ENCODE measurements at places on chromosomes 6 and 20.

- DNase-seq, result no peak
Observed at GRCh38 chr6:131917318-131917717, 33.9 kb downstream of the CCN2 start.

GRCh38 chr6:69820018-69820417 is 23.2 kb upstream of the LMBRD1 start:
- DNase-seq, result no peak

- no peak for DNase-seq
Observed at GRCh38 chr20:7850775-7851490, 89.3 kb downstream of the HAO1 start.

GRCh38 chr6:129638055-129638684 is 71.8 kb downstream of the ARHGAP18 start:
- DNase-seq, result no peak

- no peak for DNase-seq
Observed at GRCh38 chr20:37229357-37229756, 32.3 kb downstream of the GHRH start.

- DNase-seq, result no peak
Observed at GRCh38 chr20:22524393-22525015, 59.9 kb downstream of the FOXA2 start.

DNA sequence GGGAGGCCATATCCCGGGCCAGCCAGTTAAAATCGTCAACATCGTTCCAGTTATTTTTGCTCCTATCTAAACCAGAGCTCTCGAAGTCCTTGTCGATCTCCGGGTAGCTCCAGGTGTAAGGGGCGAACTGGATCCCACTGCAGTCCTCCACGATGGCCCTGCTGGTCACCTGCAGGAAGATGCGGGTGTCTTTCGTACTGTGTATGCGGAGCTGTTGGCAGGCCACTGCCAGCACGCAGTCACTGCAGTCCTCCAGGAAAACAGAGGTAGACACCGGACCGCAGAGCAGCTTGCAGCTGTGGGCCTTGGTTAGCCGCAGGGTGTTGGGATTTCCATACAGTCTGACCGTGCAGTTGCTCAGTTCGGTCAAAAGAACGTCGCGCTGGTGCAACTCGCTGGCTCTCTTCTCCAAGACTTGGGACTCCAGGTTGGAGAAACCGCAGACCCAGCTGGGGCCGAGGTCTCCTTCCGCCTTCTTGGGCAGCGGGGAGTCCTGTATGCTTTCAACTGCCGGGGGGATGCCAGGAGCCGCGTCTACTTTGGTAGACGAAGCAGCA is 742 bp downstream of the TBCC start:
- no peak for DNase-seq

DNA sequence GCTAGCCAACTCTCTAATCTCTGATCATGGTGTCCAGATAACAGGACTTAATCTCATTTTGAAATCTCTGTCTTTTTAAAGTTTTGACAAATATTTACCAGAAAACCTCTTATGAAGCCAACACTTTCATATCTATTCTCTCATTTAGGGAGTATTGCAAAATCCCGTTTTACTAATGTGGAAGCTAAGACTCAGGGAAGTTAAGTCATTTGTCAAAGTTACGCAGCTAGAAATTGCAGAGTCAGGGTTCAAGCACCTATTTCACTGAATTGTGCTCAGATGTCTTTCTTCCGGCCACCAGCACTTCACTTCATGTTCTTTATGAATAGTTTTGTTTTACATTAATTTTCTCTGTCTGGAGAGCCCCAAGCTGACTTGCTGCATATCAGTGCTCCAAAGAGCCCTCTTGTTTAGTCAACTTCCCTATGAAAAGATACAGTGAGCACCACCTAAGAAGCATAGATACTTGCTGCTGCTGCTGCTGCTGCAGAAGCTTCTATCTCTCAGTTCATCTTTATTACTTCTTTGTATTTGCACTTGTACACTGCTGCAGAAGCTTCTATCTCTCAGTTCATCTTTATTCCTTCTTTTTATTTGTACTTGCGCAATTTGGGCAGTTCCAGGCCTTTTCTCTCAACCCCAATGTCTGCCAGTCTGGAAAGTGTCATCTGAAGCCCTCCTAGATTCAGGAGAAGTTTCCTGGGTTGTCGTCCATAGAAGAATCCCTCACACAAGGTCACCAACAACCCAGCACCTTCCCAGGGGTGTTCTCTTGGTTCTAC is 329.7 kb downstream of the MAFB start:
- DNase-seq, result no peak

DNA sequence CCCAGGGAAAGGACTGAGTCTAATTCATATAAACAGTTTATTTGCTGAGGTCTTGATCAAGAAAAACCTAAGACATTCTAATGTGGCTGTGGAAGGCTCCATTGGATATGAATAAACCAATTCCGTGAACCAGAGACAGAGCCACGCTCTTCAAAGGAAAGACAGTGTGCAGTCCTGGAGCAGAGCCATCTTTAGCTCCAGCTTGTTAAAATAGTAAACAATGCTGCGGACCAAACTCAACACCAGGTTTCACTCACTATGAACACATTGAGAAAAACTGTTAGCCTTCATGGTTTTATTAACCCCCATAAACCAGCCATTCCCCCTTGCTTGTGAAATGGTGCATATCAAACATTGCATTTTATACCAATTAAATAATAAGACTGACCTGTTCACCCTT is 61.9 kb downstream of the COL9A1 start:
- DNase-seq, result no peak

- no peak for DNase-seq
Observed at GRCh38 chr6:29502597-29502996, 14.8 kb upstream of the MAS1L start.

DNA sequence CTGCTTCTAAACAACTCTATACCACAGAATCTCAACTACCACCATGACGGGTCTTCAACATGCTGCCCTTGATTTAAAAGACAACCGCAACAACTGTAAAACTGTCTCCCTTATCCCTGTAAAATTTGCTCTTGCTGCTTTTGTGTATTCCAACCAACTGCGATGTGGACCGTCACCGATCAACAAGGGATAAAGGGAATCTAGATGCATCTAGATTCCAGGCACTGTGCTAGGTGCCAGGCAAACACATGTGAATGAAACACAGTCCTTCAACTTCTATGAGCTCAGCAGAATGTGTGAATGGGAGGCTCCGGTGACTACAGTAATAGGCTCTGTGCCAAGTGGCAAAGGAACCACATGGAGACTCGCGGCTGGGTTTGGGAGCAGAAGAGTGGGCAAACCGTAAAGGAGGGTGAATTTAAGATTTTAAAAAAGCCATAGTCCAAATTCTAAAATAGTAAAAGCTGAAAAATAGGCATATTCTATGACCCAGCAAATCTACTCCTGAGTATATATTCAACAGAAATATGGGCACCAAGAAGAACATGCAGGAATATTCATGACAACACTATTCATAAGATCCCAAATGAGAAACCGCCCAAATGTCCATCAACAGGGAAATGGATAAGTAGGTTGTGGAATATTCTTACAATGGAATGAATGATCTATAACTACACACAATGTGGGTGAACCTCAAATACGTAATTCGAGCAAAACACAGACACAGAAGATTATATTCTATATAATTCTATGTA is 3.7 kb upstream of the PRND start:
- no peak for DNase-seq

- no peak for DNase-seq
Observed at GRCh38 chr20:48007351-48007750, 222.1 kb upstream of the SULF2 start.

DNA sequence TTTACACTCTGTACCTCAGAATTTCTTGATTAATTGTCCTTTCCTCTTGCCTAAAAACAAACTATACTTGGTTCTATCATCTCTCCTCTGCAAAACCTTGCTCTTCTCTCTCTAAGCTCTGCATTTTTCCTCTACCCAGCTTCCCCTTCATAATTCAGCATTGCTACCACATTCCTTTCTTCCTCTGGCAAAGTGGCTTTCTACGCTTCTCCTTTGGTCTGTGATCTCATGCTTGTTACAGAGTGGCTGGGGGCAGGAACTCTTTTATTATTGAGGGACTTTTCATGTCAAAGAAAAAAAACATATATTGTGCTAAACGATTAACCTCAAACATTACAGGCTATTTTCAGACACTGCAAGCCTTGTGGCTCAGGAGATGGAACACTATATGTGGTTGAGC is 333.3 kb upstream of the KCNQ5 start:
- no peak for DNase-seq

- DNase-seq, result peak; percentile 91
Observed at GRCh38 chr6:169556758-169557548, 144.9 kb downstream of the WDR27 start.

DNA sequence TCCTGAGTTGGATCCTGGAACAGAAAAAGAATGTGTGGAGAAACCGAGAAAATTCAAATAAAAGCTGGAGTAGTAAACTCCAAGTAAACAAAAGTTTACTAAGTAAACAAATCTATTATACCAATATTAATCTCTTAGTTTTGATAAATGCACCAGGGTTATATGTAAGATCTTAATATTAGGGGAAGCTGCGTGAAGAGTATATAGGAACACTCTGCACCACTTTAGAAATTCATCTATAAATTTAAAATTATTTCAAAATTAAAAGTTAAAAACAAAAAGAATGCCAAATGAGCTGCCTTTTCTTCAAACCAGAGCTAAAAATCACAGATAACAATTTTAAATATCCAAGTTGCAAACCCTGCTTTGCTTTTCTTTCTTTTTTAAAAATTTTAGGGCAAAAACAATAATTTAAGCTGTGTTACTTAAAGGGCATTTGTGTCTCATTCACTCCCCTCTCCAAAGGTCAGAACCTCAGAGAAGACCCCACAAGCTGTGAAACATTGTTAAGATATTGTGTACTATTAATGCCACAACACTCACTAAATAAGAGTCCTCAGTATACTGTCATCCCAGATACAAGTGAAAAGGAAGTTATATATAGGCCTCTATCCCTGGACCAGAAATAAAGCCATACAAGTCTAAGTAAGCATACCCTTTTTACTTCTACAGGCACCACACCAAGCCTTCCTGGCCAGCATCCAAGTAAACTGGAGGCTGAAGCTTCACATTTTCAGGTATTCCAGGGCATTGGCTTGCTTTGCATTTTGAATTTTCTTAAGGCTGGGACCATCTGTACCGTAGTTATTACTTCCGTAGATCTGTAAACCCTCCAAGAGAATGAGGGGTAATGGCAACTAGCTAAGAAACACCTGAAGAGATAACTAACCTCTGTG is 7.0 kb downstream of the DNAAF9 start:
- DNase-seq, result no peak

- no peak for DNase-seq
Observed at GRCh38 chr20:45882469-45883099, 1.6 kb downstream of the ZSWIM1 start.

DNA sequence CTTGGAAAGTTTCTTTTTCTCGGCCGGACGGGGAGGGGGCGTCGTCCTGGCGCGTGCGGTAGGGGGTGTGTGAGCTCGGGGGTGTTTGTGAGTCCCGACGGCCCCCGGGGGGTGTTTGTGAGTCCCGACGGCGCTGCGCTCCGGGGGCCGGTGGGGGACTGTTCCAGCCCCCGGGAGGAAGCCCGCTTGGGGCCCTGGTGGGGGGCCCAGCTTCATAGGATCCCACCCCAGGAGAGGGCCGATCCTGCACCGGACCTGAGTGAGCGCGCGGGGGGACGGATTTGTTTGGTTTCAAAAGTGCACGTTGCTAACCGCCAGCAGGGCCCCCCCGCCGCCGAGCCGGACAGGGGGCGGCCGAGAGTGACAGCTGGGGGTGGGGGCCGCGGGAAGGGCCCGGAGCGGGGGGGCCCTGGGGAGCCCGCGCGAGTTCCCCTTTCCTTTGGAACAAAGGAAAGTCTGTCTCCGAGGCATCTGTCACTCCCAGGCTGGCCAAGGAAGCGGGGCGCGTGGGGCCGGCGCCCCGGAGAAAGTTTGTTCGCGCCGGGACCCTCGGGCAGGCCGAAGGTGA is 485 bp downstream of the TGIF2 start:
- DNase-seq, result no peak

- peak; percentile 57 for DNase-seq
Observed at GRCh38 chr6:150894935-150895552, 29.5 kb downstream of the MTHFD1L start.

GRCh38 chr20:63955281-63955826 is 862 bp downstream of the UCKL1 start:
- no peak for DNase-seq

DNA sequence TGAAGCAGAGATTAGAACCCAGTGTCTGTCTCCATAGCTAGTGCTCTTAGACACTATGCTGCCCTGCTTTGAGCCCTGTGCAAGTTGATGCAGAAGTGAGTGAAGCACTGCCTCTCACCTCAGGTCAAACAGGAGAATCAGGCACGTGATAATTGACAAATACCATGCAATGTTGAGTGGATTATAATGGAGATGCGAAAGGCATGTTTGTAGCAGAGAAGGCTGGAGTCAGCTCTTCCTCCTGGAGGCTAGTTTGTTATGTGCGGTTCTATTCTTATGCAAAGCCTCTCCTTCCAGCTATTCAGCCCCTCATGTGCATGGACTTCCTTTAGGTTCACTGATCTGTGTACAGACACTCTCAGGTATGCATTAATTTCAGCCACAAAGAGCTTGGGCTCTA is 108.5 kb downstream of the MANEA start:
- DNase-seq, result no peak

DNA sequence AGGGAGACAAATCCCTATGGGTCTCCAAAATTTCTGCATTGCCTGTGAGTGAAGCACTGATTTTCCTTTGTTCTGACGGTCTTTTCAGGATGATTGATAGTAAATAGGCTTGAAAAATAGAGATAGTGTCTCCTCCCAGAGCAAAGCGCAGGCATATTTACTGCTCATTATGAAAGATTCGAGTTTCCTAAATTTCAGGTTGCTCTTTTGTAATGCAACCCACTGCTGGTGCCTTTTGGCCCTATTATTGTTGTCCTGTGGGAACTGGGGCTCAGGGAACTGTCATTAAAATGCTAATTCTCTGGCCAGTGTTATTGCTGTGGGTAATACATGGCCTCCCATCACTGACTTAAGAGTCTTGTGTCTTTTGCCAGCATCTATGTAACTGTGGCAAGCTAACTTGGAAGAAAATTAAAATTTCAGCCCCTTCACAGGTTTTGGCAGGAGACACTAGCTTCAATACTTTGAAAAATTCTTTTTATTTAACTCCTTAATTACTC is 754.1 kb upstream of the MAP3K7 start:
- no peak for DNase-seq

GRCh38 chr6:89436226-89436625 is 3.3 kb downstream of the ANKRD6 start:
- DNase-seq, result no peak

- no peak for DNase-seq
Observed at GRCh38 chr6:31086788-31087440, 25.5 kb downstream of the C6orf15 start.

GRCh38 chr6:163014736-163015135 is 287.0 kb downstream of the PACRG start:
- no peak for DNase-seq

DNA sequence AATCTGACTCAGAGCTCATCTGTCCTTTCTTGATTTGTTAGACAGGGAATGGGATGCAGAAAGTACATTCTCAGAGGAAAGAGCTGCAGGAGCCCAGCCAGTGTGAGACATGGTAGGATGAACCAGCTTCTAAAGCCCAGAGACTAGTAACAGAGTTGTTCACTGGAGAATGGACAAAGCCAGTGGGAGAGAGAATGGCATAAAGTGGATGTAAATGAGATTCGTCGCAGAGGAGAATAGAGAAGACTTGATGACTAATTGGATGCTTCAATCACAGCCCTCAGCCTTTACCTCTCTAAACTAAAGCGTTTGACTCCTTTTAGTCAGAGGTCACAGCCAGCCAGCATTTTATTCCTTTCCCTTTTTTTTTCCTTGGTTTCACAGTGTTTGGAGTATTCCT is 25.5 kb upstream of the L3MBTL3 start:
- no peak for DNase-seq

- peak; percentile 35 for DNase-seq
Observed at GRCh38 chr6:136643850-136644596, 93.8 kb upstream of the MAP7 start.

- peak; percentile 89 for DNase-seq
Observed at GRCh38 chr6:149565527-149566409, at the start of gene GINM1. GINM1 (plus strand) TSS chr6:149566375; CDS start chr6:149566415, 40 bp downstream.
